ENCODE measurements at places on chromosomes 7 and 10.
A peak's percentile ranks its signal among the peaks of the same experiment; 100 is the strongest.

DNA sequence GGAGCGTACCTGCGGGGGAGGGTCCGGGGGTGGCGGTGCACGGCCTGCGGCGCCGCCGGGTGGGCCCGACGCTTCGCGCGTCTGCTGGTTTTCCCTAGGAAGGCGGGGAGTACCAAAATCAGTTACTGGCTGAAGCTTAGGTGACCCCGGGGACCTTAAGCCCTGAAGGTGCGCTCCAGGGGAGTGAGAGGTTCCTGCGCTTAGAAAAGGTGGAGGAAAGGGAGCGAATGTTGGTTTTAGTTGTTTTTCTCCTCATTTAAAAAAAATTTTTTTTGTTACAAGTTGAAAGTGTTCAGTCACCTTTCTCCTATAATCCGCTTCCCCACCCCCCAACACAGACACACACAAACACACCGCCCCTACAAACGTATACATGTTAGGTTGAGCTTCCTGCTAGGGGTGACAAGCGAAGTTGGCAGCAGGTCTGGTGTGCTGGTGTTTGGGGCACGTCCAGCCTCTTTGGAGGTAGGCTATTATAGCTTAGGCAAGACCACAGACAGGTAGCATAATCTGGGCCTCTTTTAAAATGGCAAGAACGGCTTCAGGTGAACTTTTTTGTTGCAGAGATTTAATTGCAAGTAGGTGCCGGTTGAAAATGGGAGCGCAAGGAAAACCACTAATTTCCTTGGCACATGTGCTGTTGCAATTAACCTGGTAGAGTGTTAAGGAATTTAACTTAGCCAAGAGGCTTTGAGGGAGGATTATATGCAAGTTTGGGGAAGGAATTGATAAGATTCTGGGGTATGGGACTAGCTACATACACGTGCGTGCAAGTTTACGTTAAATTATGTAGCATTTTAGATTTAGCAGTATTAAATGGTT is 945 bp downstream of the ADD3 start:
- peak; percentile 47 for DNase-seq

DNA sequence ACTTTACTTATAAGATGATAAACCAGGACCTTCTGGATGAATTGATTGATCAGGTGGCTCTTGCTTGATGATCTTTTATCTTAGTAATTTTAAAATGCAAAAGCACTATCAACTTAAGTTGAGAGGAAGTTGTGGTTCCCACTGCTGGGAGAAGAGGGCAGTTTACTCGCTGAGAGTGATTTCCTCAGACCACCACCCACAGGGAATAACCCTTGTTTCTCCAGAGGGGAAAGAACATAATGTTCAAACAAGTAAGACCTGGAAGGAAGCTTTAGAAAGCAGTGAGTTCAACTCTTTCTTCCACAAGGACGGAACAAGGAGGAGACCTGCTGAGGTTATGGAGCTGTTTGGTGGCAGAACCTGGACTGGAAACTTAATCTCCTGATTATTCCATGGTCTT is 138.7 kb downstream of the FAM204A start:
- DNase-seq, result no peak

DNA sequence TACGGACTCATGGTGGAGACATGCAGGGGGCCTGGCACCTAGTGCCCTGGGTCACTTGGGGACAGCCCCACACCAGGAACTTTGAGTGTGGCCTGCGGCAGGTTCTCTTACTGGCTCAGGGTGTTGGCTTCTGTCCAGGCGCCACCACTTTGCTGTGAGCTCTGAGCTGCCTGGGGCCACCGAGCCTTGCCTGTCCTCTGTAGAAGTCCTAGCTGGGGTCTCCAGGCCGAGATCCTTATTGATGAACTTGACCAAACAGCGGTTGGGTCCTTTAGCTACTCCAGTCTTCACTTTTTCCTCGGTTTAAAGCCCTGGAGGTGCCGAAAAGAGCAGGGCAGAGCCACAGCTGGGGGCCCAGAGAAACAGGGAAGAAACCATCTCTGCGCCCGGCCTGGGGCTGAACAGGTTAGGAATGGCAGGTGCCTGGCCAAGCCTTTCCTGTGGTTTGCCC is 41.3 kb downstream of the ZNF467 start:
- no peak for DNase-seq

GRCh38 chr7:73519867-73520672 is 2.0 kb downstream of the BAZ1B start:
- peak; percentile 21 for DNase-seq

GRCh38 chr7:142243823-142244222 is 14.0 kb downstream of the PRSS58 start:
- no peak for DNase-seq

DNA sequence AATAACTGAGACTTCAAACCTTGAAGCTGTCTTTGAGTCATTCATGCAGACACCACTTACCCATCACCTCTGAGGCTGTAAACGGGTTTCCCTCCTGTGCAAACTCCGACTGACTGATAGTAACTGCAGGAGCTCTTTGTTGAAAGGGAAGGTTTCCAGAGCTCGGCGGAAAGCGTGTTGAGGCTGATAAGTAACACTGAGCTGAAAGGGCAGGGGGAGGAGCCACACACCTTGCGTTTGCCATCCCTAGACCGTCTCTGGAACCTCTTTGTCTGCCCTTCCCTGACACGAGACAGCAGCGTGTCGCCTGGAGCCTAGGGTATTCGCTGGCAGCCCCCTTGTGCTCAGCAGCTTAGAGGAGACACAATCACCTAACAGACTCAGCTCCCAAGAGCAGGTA is 134.0 kb downstream of the PAXIP1 start:
- DNase-seq, result no peak
